PC-3 (cell line): ENCODE measurements at places on chromosomes 7 and 10.

- DNase-seq, result no peak
These were observed 808.5 kb upstream of the CELF2 start for GRCh38 chr10:10209167-10209566.

- DNase-seq, result no peak
These were observed 373.7 kb downstream of the PHTF2 start for GRCh38 chr7:78172267-78172757.

DNA sequence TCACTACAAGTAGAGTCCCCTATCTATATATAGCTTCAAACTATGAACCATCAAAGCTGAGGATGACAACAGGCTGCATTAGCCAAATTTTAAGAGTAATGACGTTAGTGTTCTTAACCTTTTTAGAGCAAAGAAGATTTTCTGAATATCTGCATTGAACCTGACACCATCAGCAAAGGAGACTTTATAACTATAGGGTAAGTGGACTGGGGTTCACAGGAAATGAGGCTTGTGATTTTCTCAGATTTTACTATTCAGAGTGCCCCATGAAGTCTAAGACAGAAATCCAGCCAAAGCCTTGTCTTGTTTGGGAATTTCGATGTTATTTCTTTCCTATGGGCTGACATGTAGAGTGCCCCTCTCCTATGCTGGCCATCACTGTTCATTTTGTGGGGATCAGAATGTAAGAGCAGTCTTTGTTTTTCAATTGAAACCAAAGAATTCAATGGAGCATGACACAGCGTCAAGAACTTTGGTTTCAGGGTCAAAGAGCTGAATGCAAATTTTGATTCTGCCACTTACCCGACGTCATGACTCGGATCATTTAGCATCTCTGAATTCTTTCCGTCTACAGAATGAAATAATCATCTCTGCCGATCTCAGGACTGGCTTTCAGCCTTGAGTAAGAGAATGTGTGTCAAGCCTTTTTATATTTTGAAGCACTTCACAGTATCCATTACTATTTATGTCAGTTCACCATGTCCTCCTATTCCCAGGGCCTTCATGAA, 52.7 kb downstream of the DENND11 start:
- no peak for DNase-seq

DNA sequence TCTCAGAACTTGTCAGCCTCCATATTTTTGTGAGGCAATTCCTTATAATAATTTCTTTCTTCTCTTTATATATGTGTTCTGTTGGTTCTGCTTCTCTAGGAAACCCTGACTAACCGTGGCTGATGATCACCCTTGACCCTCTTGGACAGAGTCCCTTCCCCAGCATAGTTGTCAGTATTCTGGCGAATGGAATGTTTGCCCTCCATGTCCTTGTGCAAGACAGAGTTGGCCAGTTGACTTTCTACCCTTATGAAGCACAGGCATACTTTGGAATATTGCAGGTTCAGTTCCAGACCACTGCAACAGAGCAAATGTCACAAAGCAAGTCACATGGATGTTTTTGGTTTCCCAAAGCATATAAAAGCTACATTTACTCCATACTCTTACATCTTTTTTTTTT, 297.7 kb upstream of the SHH start:
- no peak for DNase-seq

GRCh38 chr10:14009371-14010100, 321.2 kb downstream of the FRMD4A start:
- peak; percentile 48 for DNase-seq

DNA sequence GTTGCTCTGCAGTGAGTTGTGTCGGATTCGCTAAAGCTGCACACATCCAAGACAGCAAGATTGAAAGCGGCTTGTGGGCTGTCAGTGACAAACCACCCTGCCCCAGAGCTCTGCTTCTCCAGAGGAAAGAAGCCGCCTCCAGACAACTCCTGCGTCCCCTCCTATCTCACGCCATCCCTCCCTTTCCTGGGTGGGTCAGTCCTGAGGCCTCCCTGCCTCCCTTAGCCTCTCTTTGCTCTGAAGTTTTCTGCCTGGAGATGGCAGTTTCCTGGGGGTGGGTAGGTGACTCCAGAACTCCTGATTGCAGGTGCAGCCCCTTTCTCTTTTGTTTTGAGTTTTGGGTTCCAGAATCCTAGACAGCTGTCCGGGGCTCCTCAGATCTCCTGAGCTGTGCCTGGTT, 78.7 kb downstream of the EMX2 start:
- DNase-seq, result no peak

DNA sequence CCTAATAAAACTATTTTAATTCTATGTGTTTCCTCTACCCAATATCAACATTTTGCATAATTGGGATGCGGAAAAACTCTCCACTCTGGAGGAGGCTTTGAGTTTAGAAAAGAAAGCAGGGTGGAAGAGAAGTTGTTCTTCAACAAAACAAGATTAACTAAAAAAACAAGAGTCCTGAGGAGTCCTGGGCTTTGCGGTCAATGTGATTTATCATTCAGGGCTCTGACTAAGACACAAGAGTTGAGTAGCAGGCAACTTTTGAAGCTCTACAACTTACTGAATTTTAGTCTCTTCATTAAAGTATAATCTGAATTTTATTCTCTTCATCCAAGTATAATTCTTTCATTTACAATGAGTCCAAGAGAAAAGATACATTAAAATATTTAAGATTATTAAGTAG, 18.3 kb upstream of the TMEM26 start:
- no peak for DNase-seq

GRCh38 chr7:118794419-118794818, 569.9 kb downstream of the ANKRD7 start:
- no peak for DNase-seq

- no peak for DNase-seq
These were observed 76.8 kb downstream of the MKI67 start for GRCh38 chr10:128049226-128050120.

- DNase-seq, result peak; percentile 79
These were observed 1.5 kb downstream of the GSDME start for GRCh38 chr7:24755541-24756407.

DNA sequence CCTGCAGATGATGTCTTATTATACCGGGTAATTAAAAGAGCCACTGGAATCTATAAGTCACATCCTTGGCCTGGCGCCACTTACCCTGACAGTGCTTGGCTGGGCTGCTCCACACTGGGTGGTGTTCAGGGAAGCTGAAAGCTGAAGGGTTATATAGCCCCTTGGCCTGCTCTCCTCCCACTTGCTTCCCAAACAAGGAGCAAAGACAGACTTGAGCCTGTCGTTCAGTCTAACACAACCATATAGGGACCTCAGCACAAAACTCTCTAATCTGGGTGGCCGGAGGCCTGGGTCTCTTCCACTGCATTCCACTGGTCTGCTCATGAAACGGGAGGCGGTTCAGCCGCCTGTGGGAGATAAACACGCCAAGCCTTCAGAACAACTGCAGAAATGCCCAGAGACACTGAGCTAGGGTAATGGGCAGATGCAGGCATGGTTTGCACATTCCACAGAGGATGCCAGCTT, at the start of gene ACTA2:
TSS of gene ACTA2 (minus strand) at position 127 of the 465 bp plus-strand sequence. CDS start 3,843 bp downstream, outside the sequence.
- no peak for DNase-seq

DNA sequence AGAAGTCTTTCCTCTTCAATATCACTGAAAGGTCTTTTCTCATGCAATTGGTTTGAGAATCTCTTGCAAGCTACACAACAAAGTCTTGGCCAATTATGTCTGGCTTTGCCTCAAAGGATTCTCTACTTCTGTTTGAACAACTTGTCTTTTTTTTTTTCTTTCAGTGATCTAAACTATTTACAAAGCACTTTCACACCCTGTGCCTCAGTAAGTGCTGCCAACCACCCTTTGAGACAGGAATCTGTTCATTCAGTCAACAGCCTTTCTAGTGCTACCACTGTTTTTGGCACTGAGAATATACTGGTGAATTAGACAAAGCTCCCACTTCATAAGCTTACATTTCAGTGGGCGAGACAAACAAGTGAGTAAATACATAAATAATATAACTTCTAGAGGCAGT, 26.9 kb upstream of the SDK1 start:
- DNase-seq, result no peak

DNA sequence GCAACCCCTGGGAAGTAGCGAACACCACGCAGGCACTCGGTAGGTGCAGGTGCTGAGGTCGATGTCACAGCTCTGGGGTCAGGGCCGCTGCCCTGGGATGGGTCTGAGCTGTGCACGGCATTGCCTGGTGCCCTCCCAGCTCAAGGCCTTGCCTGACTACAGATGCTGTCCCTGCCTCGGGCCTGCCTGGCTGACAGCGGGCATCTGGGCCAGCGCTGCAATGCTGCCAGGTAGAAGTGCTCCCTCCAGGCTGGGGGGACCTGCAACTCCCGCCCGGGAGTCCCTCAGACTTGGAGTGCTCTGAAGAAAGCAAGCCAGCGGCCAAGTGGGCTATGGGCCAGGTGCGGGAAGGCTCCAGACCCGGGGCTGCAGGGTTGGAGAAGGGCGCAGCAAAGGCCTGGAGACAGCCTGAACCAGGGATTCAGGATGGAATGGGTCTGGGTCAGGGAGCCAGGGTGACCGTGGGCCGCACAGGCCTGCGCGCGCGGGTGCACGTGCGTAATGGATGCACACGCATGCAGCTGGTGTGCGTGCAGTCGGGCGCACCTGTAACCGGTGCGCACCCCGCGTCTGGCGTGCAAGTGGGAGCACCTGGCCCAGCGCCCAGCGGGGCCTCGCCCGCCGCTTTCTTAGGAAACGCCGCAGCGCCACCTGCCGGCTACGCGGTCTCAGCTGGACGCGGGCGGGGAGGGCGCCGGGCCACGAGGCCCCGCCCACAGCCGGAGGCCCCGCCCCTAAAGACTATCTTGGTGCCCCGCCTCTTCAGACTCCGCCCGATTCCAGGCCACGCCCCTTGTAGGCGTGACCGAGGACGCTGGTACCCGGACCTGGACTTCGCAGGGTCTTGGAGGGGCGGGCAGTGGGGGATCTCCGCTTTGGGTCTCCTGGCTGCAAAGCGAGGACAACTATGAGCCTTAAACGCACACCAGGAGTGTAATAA, 46.7 kb downstream of the MICALL2 start:
- peak; percentile 93 for DNase-seq

- peak; percentile 23 for DNase-seq
These were observed 105.0 kb downstream of the PHTF2 start for GRCh38 chr7:77903597-77903996.

GRCh38 chr10:130741901-130742855, 569.3 kb downstream of the TCERG1L start:
- DNase-seq, result no peak

- no peak for DNase-seq
These were observed 369.4 kb upstream of the IGFBP3 start for GRCh38 chr7:46290374-46291049.

GRCh38 chr10:69439350-69439739, 11.9 kb upstream of the TSPAN15 start:
- peak; percentile 94 for DNase-seq

DNA sequence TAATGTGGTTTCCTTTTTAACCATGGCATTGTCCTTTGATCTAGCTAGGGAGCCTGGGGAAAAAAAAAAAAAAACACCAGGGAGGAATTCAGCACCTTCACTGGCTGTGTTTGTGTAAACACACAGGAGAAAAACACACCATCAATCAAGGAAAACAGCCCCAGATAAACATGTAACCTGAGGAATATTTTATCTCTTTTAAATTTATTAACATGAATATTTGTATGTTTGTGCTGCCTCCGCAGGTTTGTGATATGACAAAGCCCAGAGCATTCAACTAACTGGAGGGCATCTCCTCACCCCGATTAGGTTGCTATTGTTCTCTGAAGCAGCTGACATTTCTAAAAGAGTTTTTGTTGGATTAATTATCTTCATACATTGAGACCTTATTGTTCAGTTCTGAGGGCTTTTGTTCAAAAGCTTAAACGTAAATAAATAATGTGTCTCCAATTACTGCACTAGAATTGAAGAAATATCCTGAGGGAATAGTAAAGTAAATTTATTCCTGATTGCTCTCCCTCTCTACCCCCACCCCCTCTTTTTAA, 89.4 kb upstream of the SEMA3E start:
- DNase-seq, result no peak

DNA sequence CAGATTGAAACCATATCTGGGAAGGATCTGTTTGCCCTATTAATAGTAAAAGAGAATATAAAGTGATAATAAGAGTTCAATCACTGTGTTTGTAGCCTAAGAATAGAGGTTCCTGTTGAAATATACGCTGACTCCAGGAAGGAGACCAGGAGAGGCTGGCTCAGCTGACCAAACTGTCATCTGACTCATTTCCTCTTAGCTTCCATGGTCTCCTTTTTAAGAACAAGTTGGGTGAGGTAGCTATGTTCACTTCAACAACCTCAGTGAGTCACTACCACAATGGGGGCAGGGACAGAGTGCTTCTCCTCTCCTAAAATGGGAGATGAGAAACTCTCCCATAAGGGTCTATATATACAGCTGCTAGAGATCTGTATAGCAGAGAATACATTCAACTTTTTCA, 543.3 kb downstream of the CALN1 start:
- peak; percentile 34 for DNase-seq

- DNase-seq, result no peak
These were observed 342.1 kb downstream of the PHF14 start for GRCh38 chr7:11315666-11316258.

- DNase-seq, result no peak
These were observed 391 bp downstream of the ANKRD61 start for GRCh38 chr7:6031567-6031966.

- DNase-seq, result peak; percentile 34
These were observed 174.0 kb upstream of the TCF7L2 start for GRCh38 chr10:112775892-112776674.

DNA sequence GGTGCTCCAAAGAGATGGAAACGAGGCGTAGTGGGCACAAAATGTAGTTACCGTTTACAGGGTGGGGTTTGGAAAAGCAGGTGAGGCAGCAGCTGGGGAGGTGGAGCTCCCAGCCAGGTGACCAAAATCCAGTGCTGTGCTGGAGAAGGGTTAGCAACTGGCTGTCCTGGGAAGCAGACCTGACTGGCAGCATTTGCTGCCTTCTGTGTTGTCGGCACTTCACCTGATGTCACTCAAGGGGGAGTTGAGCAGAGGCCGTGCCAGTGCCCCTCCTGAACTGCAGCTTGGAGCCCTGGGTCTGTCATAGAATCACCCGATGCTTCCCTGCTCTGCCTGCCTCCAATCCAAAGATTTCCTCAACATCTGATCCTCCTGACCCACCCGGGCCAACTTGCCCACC, 12.8 kb downstream of the GCK start:
- DNase-seq, result no peak

GRCh38 chr7:103809229-103809994, 180.0 kb downstream of the RELN start:
- DNase-seq, result no peak

GRCh38 chr10:100357059-100357858, 10.2 kb downstream of the SCD start:
- DNase-seq, result no peak

DNA sequence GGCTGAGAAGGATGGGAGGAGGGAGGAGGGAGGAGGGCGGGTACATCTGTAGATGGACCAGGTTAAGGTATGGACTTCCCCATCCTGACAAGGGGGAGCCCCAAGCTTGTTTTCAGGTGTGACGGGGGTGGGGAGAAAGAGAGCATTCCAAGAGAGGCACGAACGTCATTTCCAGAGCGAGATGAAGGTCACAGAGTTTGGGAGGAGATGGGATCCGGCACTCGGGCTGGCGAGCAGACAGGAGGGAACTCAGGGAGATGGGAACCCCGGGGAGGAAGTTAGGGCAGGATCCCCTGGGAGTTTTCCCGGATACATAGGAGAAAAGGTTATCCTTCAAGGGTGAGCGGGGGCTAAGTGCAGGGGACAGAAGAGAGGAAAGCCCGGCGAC, 118.8 kb downstream of the CUX1 start:
- DNase-seq, result no peak

GRCh38 chr7:17580141-17580540, 281.7 kb downstream of the AHR start:
- peak; percentile 54 for DNase-seq

GRCh38 chr7:42456267-42456666, 219.3 kb upstream of the GLI3 start:
- DNase-seq, result no peak
